Aorta (tissue), 5 donors: ENCODE measurements at places on chromosomes 6 and 20. TPM values are rescaled to one million over a fixed set of nuclear protein-coding genes. Genes with fewer than 3 reads are reported as not detected.

TINAG gene
- total RNA-seq = not detected

- no peaks in the 10 kb centered on the region for H3K27me3 ChIP-seq
- H3K27ac ChIP-seq = no peak overlapping the region
- H3K36me3 ChIP-seq = no peaks in the 10 kb centered on the region
- no peaks in the 10 kb centered on the region for H3K4me1 ChIP-seq
- H3K4me3 ChIP-seq = no peak overlapping the region
Observed at GRCh38 chr6:77568570-77568969, 84.3 kb upstream of the MEI4 start.

VSX1 gene
- not detected for total RNA-seq

- no peak overlapping the region for H3K4me3 ChIP-seq
- no peak for DNase-seq
- H3K4me1 ChIP-seq = no peaks in the 10 kb centered on the region
- no peak overlapping the region for H3K27ac ChIP-seq
Observed at GRCh38 chr20:22993823-22994222, 41.3 kb upstream of the SSTR4 start.
